Chondrocyte (in vitro differentiated cells): ENCODE measurements at places on chromosomes 12 and 14. TPM values are rescaled to one million over a fixed set of nuclear protein-coding genes. Genes with fewer than 3 reads are reported as not detected.

Gene FOXM1
- total RNA-seq = 13.1 to 17.6 TPM (median 15.2 TPM) in 3 replicates

Gene CLEC2B
- not detected in 3 replicates for total RNA-seq

Gene RNF41
- total RNA-seq = 59.2 to 103 TPM (median 99.7 TPM) in 3 replicates

Gene TAS2R31
- total RNA-seq = 1.1 to 3.8 TPM (median 1.7 TPM) in 3 replicates

Gene BCDIN3D
- 3.1 to 3.3 TPM (median 3.3 TPM) in 3 replicates for total RNA-seq

Gene MLH3
- total RNA-seq = 18.7 to 21.3 TPM (median 21.2 TPM) in 3 replicates

Gene CMA1
- total RNA-seq = not detected in 3 replicates

Gene DACT1
- 120 to 326 TPM (median 318 TPM) in 3 replicates for total RNA-seq

Gene HCAR3
- total RNA-seq = not detected in 3 replicates
